ENCODE measurements at places on chromosomes 2 and 18. TPM values are rescaled to one million over a fixed set of nuclear protein-coding genes. Genes with fewer than 3 reads are reported as not detected.

The PSMA8 gene
- total RNA-seq = not detected

The BMP10 gene
- total RNA-seq = not detected

The TEKT4 gene
- total RNA-seq = not detected

The ACMSD gene
- not detected for total RNA-seq

The EGR4 gene
- not detected for total RNA-seq

The FAM117B gene
- total RNA-seq = 4.4 TPM

The HES6 gene
- 118 TPM for total RNA-seq

The ERBB4 gene
- total RNA-seq = under 0.01 TPM

The TRABD2A gene
- total RNA-seq = 2.8 TPM

The KCNK3 gene
- total RNA-seq = 0.33 TPM

The PLEK gene
- not detected for total RNA-seq

The MREG gene
- total RNA-seq = 41.0 TPM
